ENCODE measurements at places on chromosomes 16 and 17. TPM values are rescaled to one million over a fixed set of nuclear protein-coding genes. Genes with fewer than 3 reads are reported as not detected.

DNA sequence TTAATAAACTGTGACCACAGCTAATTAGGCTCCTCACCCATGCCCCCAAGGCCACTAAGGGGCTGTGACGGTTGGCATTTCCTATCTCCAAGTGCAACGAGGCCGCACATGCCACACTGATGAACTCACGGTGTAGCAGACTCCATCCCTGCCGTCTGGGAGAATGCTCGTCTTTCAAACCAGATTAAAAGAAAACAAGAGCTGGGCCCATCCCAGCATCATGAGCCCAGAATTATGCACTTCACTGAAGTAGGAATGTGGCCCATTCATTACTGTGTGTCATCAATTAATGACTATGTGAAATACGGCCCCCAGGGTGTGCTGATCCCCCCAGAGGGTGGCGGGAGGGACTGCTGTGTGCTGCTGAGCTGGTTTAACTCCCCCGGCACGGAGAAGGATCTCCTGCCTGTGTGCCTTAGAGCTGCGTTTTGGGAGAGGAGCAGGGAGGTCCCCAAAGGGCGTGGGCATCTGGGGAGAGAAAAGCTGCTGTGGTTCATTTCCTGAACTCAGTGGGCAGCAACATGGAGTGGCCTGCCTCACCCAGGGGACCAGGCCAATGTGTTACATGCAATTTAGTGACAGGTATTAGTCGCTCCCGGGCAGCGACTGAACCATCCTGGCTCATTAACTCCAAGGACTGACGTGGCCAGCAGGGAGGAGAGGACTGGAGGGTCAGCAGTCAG is 194.5 kb downstream of the FOXL1 start:
- H3K36me3 ChIP-seq, result no peaks in the 10 kb centered on the region
- DNase-seq, result no peak
- peaks cover 22% of the 10 kb centered on the region for H3K4me1 ChIP-seq
- no peak overlapping the region for H3K4me3 ChIP-seq
- H3K27ac ChIP-seq, result no peak overlapping the region

DNA sequence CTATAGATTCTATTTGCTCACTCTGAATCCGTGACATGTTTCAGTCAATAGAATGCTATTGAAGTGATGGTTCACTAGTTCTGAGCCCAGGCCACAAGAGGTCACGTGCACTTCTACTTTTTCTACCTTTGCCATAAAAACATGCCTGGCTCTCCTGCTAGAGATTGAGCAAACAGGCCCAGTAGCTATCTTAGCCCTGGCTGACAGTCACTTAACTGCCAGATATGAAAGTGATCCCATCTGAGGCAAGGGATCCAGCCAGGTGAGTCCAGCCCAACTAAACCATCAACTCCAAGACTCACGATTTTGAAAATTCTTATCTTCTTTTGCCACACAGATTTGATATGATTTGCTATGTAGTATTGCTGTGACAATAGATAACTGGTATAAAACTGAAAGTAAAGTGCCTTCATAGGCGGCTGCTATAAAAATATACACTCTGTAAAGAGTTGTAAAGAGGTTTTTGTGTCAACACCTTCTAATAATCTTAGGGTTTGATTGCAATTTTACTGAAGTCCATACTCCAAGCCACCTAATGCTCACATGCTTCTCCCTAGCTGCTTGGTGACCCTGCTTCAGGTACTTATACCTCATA is 937.7 kb upstream of the SOX9 start:
- DNase-seq, result no peak
- H3K4me3 ChIP-seq, result no peak overlapping the region
- H3K27ac ChIP-seq, result no peak overlapping the region
- H3K4me1 ChIP-seq, result peaks cover 5% of the 10 kb centered on the region

Gene ZPBP2
- not detected for total RNA-seq

Gene CES5A
- not detected for total RNA-seq

All from neural crest cell (in vitro differentiated cells).